Uterus (tissue), 4 donors: ENCODE measurements at places on chromosomes 3 and 15. TPM values are rescaled to one million over a fixed set of nuclear protein-coding genes. Genes with fewer than 3 reads are reported as not detected.

GRCh38 chr3:171908731-171909130, 65.6 kb downstream of the TMEM212 start:
- no peak for DNase-seq

DNA sequence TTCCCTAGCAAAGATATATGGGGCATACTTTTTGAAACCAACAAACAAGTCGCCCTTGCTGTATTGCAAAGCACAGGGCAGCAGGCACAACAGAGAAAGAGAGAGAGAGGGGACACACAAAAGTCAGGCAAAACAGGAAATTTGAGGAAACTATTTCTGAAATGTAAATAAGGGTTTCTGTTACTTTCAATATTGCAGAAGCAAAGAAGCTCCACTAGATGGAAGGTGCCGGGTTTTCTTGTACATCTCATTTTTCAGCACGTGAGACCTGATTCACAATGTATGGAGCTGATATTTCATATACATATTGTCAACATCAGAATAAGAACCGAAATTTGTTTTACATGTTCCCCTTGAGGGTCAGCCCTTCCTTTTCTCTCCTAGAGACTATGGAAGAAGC, 127.4 kb downstream of the FOXP1 start:
- no peak for DNase-seq

GRCh38 chr3:38001456-38002081, 11.0 kb downstream of the VILL start:
- peak; percentile 18 for DNase-seq

GRCh38 chr3:155385896-155386625, 92.6 kb upstream of the STRIT1 start:
- peak; percentile 19 for DNase-seq

- no peak for DNase-seq
Observed at GRCh38 chr15:23422099-23422945, 24.7 kb downstream of the GOLGA6L2 start.

- DNase-seq, result no peak
Observed at GRCh38 chr3:163175970-163176369, 1679.4 kb downstream of the OTOL1 start.

- no peak for DNase-seq
Observed at GRCh38 chr3:112644453-112644852, 3.5 kb upstream of the CCDC80 start.

DNA sequence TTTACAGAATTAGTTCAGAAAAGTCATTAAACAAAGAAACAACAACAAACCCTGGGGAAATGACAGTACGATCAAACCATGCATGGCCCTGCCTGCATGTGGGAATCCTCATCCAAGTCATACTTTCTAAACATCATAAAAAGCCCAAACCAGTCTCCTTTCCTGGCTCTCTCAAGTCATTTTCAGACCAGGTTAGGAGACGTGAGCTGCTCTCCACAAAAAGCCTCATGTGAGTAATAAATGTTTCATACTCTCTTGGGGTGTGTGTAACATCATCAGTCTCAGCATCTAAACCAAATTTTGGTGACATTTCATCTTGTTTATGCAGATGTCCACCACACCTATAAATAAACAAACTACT, 18.9 kb downstream of the GREM1 start:
- no peak for DNase-seq

DNA sequence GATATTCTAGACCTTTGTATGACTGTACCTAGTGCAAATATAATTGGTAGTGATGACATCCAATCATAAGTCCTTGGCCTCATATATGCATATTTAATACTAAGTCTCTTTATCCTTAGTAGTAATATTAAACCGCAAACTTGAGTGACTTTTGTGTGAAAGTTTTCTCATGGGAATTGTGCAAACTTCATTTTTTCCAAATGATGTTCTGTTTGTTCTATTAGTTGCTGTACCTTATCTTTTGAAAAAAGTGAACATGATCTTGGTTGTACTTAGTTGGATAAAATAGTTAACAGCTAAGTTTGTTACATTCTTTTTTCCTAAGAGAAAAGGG, 43.2 kb downstream of the TMEM45A start:
- DNase-seq, result no peak

GRCh38 chr3:138936741-138937689, 9.9 kb downstream of the FOXL2 start:
- no peak for DNase-seq

GRCh38 chr3:193673845-193674244, 80.8 kb downstream of the OPA1 start:
- DNase-seq, result no peak

GRCh38 chr3:134824791-134825190, 29.7 kb downstream of the EPHB1 start:
- DNase-seq, result no peak

DNA sequence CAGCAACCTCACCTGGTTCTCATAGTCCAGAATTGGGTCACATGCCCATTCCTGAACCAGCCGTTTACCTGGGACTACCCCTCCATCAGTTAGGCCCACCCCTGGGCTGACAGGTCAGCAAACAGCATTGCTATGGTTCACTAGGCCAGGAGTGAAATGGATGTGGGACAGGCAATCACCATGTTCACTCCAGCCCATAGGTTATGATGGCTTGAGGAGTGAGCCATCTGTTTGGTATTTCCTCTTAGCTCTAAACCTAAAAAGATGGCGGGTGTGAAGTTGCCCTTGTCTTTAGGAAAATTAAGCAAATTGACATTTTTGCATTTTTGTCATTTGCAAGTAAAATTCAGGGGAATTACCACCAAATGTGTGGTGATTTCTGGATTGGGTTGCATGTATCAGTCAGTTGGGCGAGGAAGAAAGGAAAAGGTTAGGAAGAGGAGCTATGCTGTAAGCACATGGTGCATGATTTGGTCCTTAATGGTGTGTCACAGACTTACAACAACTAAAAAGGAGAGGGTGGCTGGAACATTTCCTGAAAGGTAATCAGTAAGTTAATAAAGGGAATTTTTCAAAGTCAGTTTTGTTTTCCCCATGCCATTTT, 17.2 kb downstream of the NXPE3 start:
- DNase-seq, result no peak

- DNase-seq, result no peak
Observed at GRCh38 chr3:74590620-74591262, 23.7 kb downstream of the CNTN3 start.

- no peak for DNase-seq
Observed at GRCh38 chr3:82643948-82644347, 882.5 kb upstream of the GBE1 start.

DNA sequence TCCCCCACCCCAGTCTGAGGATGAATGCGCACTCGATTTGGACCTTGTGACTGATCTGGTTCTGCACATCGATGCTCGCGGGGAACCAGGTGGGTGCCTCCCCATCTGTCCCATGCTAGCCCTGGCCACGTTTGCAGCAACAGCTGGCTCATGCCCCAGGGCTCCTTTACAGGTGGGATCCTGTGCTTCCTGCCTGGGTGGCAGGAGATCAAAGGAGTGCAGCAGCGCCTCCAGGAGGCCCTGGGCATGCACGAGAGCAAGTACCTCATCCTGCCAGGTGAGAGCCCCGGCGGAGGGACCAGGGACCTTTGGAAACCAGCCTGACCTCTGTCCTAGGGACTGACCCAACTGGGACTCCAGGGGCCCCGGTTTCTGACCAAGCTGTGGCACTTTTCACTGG, 44.3 kb downstream of the DHX30 start:
- no peak for DNase-seq

GRCh38 chr15:99095626-99096025, 9.3 kb upstream of the SYNM start:
- no peak for DNase-seq

DNA sequence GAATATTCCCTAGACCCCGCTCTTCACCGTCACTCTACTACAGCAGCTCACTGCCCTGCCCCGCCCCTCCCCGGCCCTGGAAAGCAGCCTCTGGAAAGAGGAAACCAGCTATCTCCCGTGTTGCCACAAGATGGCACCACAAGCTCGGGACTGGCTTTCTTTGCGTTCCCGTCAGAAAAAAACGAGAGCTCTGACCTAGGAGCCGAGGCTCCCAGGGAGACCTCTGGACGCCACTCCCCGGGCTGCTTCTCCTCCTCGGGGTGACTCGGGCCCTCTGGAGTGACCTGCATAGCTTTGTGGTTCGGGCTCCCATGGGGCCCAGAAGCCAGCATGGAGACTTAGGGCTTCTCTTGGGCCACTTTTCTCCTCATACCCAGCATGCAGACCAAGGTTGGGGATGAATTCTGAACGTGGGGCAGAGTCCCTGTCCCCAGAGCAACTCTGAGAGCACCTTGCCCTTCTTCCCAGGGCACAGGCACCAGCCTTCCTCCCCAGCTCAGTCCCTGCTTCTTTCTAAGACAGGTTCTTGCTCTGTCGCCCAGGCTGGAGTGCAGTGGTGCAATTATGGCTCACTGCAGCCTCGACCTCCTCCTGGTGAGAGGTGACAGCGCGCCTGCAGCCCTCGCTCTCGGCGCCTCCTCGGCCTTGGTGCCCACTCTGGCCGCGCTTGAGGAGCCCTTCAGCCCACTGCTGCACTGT, 19.0 kb downstream of the STOML1 start:
- peak; percentile 86 for DNase-seq

GRCh38 chr3:12707449-12707848, 43.5 kb upstream of the RAF1 start:
- DNase-seq, result no peak

Gene FILIP1L
- 99.1 TPM for total RNA-seq

Gene CAMK2N2
- not detected for total RNA-seq

Gene HYKK
- 8.6 TPM for total RNA-seq

Gene CPNE9
- total RNA-seq, result not detected

Gene EAF2
- total RNA-seq, result 21.8 TPM

Gene GRAMD2A
- not detected for total RNA-seq

Gene FYCO1
- total RNA-seq, result 16.5 TPM

Gene TRIM59
- total RNA-seq, result 5.1 TPM

Gene PLA2G4D
- not detected for total RNA-seq

Gene RBP2
- not detected for total RNA-seq

Gene LEKR1
- 2.8 TPM for total RNA-seq

Gene NR1I2
- total RNA-seq, result not detected

Gene FRMD4B
- 19.5 TPM for total RNA-seq

Gene RBMS3
- total RNA-seq, result 77.1 TPM

Gene EHD4
- total RNA-seq, result 19.9 TPM
